Pulmonary artery endothelial cell (primary cell): ENCODE measurements at places on chromosomes 5 and 9.
A peak's percentile ranks its signal among the peaks of the same experiment; 100 is the strongest.

GRCh38 chr5:107875833-107876232 lies 205.1 kb upstream of the EFNA5 start:
- no peak for DNase-seq

DNA sequence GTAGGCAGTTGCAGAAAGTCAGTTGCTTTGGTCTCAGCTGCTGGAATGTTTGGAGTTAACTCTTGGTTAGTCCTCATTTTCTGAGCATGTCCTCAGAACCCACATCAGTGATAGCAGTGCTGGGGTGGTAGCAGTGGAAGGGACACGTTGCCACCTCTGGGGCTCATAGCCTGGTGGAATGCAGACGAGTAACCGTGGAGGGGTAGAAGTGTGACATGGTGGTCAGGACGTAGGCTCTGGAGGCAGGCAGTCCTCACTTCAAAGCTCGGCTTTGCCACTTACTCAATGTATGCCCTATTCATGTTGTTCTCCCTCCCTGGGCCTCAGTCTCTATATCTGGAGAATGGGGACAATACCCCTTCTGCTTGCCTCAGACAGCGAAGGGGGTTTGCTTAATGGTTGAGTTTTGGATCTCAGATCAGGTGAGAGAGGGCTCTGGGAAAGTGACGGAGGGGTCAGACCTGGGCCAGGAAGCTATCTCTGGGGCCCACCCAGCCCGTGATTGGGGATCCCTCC lies 62.8 kb downstream of the RGS3 start:
- DNase-seq = no peak

DNA sequence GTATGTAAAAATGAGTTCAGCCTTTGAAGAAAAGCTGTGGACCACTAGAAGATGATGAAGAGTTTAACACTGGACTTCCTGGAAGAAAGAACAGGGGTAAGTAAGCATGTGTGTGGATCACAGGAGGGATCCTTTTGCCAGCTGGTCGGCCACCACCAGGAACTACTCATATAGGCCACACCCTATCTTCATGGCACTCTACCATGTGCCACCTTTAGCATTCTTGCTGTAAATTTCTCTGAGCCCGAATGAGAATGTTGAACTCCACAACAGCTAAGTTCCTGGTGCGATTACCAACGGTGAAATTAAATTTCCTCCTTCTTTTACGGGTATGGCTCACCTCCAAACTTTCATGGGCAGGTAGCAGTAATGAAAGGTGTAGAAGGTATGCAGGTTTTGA lies 102.3 kb downstream of the ATP10B start:
- no peak for DNase-seq

DNA sequence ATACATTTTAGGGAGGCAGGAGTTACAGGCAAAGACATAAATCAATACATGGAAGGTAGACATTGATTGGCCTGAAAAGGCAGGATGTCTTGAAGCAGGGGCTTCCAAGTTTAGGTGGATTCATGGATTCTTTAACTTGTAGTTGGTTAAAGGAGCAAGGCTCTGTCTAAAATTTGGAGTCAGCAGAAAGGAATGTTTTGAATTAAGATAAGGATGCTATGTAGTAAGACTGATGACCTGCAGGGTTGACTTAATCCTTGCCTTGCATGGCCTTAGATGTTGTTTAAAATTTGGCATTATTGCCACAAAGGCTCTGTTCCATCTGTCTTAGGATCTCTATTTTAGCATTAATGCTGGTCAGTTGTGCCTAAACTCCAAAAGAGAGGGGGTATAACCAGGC lies 171.3 kb downstream of the C5orf15 start:
- DNase-seq = no peak

DNA sequence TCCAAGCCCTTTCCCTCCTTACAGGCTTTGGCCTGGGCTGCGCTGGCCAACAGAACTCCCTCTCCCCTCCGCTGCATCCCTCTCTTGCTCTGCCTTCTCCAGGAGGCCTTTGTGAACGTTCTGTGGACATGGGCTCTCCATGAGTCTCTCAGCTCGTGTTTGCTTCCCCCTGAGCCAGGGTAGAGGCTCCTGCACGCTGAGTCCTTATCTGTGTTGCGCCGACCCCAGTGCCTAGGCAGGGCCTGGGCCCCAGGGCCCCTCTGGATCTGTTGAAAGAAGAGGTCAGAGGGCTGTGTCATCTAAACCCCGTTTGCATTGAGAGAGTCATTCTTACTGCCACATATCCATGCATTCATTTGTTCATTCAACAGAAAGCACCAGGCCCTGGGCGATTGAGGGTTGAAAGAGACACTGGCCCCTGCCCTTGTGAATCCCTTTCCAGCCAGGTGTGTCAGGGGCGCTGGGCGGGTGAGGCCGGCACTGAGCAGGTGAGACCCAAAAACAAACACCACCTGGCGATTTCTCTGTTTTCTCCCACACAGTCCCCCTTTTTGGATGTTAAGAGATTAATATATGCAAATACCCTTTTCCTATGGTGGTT lies 111.2 kb upstream of the IER5L start:
- no peak for DNase-seq

DNA sequence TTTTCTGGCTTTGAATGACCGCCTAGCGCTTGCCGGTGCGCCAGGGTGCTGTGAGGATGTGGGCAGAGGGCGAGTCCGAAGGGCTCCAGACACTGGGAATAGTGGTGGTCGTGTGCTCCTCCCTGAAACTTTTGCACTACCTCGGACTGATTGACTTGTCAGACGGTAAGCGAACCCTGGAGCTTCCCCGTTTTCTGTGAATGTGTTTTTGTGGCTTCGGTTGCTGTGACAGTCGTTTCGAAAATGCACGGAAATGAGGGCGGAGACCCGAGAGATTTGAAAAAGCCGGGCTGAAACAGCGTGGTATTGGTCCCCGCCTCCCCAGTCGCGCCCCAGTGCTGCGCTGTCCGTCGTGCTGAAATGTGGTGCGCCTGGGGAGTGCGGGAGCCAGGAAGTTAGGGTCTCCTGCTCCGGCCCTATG lies 102.5 kb upstream of the GABRP start:
- DNase-seq = no peak

DNA sequence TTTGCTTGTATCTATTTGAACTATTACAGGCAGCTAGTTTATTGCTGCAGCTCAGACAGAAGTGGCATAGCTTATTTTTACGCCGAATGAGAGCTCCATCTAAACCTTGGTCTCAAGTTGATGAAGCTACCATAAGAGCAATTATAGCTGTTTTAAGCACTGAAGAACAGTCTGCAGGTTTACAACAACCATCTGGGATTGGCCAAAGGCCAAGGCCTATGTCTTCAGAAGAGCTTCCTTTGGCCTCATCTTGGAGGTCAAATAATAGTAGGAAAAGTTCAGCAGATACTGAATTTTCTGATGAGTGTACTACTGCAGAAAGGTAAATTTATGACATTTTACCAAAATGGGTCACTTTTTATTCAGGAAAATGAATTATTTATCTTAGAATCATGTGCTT lies 67.9 kb downstream of the YTHDC2 start:
- no peak for DNase-seq

- DNase-seq = no peak
Measured at GRCh38 chr9:110186254-110186653, 21.7 kb downstream of the C9orf152 start.

DNA sequence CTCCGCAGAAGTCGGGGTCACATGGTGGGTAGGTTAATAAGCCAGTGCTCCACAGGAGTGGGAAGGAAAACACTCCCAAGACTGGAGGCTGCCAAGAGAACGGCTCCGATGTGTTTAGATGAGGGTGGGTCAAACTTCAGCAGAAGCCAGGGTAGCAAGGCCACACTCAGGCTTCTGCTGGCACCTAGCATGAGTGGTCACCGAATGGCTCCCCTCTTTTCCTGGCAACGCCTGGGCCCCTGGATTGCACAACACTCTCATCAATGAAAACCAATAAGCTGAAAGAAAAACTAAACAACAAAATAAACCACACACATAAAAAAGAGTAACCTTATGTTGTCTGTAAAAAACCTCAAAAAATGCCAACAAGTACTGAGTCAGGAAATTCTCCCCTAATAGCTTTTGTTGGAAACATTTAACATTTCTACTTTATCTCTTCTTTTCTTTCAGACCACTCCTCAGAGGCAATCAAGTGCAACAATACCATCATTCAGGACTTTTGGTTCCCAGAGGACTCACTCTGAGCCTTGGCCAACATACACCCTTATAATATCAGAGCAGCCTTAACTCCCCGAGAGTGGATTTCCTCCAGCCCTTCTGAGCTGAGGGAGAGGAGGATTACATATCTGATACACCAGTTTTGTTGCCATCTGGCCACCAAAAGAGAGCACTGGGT lies 279.9 kb downstream of the ENC1 start:
- no peak for DNase-seq

DNA sequence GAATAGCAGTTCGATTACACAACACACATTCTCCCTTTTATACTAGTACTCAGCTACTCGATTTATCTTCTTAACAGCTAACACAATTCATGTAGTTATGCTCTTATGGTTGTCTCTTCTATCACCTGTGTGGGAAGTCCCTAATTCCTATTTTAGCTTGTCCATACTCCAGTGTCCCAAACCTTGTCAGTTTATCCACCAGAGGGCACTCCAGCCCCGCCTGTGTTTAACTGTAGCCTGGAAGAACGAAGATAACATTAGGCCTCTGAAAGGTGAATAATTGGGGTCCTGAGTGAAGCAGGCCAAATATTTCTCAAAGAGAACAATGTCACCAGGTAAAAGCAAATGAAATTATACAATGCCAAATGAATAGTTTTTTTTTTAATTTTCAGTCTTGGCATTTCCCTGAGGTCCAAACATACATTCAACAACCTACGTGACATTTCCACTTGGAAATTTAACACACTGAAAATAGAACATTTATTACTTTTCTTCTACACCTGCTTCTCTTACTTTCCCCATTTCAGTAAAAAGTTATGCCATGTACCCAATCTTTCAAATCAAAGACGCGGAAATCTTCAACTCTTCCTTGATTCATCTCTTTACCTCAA lies 560.7 kb downstream of the HTR1A start:
- no peak for DNase-seq

DNA sequence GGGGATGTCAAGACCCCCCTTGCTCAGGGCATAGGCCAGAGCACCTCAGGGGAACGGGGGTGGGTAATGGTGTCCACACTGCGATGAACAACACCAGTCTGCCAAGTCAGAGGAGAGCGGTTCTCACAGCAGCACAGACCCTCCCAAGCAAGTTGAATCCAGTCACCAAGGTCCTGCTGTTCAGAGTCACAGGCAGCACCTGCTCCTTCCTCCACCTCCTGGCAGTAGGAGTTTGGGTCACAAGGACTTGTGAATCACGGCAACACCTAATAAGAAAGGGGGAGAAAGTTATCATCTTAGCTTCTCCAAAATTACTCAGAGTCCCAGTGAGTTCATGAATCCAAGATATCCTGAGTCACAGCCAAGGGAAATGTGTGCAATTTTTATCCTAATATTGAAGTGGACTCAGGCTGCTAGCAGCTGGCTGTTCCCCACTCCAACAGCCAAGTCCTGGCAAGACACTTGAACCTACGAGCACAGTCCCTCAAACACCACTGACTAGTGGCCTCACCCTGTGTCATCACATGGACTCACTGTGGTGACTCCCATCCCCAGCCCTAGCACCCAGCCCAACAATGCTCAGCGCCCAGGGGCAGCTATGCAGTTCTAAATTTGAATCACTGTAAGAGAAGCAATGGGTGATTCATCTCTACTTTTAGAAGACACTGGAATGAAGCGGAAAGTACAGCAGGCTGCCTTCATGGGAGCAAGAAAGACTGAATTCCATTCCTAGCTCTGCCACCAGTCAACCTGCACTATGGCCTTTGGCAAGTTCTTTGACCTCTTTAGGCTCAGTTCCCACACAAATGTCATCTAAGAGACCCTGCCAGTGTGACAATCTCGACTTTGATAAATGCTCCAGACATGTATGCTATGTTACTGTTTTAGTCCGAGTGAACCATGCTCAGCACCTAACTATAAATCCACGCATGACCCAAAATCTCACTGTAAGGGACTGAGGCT lies 113.7 kb downstream of the KLHL3 start:
- no peak for DNase-seq

DNA sequence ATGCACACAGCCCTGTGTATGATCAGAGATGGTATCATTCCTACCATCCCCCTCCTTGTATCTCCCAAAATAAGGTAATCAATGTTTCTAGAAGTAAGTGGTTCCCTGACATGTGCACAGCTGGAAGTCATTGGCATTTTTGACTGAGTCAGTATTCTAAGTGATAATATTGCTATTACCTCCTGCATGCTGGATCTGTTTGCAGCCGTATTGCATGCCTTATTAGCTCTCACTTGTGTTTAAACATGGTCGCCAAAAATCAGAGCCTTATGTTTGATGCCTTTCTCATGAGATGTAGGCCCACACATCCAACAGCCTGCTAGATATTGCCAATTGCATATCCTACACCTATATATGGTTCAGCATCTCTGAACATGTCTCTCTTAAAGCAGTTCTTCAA lies 254.3 kb downstream of the CDH12 start:
- DNase-seq = no peak

- peak; percentile 20 for DNase-seq
Measured at GRCh38 chr9:132507670-132508469, 74.5 kb upstream of the BARHL1 start.

- no peak for DNase-seq
Measured at GRCh38 chr9:34630402-34631154, 1.7 kb upstream of the ARID3C start.

GRCh38 chr9:104329245-104329644 lies 174.8 kb upstream of the OR13F1 start:
- DNase-seq = no peak

DNA sequence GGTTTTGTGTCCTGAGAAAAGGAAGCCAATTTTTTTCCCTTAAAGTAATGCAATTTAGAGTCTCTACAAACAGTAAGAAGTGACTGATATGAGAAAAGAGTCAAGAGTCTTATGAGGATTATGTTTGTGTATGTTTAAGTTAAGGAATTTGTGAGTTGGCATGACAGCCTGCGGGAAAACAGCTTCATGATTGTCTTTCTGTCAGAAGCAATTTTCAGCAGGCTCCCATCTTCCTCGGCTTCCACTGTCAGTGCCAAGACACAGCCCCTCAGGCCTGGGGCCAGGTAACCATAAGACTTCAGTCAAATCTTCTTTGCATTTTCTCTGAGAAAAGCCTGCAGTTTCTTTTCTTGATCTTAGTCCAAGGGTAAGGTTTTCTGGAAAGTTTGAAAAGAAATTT lies 17.0 kb upstream of the SELENOP start:
- DNase-seq = no peak

DNA sequence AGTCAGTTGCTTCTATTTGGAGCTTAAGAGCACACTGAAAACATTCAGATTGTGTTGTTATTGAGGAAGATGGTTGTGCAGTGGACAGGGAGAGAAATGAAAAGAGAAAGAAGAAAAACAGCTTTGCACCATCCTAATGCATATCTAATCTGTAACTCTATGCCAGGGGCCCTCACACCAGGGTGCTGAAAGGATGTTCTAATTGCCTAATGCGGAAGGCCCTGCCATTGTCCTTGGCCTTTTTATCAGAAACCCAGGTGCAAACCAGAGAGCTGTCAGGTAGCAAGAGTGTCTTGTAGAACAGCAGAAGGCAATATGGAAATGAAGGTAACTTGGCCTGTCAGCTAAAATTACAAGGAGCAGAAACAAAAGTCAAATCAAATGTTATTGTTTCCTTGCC lies 384.5 kb upstream of the PIK3R1 start:
- DNase-seq = no peak
